ENCODE measurements at places on chromosomes 12 and 14. TPM values are rescaled to one million over a fixed set of nuclear protein-coding genes. Genes with fewer than 3 reads are reported as not detected.

The PPP2R5E gene
- total RNA-seq: 15.1 TPM

The KLRC2 gene
- not detected for total RNA-seq

The OS9 gene
- total RNA-seq: 248 TPM

The SCN8A gene
- not detected for total RNA-seq

The CLEC1B gene
- total RNA-seq: not detected

Measured in cardiac ventricle fibroblast (primary cell).